Activated T-helper 1 cell treated with anti-CD3 and anti-CD28 coated beads, Interleukin-12 subunit alpha, Interleukin-12 subunit beta, Interleukin-2, Interleukin-4 antibody, amounts not matched to agents 30 ng/mL and 10 ng/mL and 1 ng/mL, durations not matched to agents 14 hours and 24 hours and 36 hours (primary cell): ENCODE measurements at places on chromosomes 7 and 10. TPM values are rescaled to one million over a fixed set of nuclear protein-coding genes. Genes with fewer than 3 reads are reported as not detected.

GRCh38 chr10:86635402-86635801 is 18.9 kb upstream of the OPN4 start:
- DNase-seq: no peak
- no peak overlapping the region for H3K27ac ChIP-seq
- H3K4me1 ChIP-seq: no peaks in the 10 kb centered on the region
- H3K4me3 ChIP-seq: no peak overlapping the region

DNA sequence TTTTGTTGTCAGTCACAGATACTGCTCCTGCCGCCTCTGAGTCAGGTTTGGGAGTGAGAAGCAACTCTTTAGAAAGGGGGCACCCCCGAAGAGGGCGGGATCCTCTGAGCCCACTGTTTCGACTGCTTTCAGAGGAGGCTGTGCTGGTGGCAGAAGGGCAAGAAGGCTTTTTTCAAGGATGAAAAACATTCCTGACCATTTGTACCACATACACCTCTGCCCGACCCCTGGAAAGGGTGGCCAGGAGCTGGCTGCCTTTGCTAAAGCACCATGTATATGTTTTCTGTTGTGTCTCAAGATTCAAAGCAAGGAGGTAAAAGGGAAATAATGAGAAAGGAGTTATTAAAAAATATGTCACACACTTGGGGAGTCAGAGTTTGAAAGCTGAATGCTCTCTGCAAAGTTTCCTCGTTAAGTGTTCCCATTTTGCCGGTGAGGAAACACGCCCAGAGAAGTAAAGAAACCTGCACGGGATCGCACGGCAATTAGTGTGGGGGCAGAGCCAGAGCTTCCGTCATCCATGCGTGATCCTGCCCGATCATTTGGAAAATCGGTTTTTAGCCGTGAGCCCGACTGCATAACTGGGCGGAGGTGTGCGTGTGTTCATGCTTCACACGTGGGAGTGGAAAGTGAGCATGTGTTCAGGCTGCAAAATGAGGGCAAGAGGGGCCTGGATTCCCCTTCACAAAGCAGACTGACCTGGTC is 163.2 kb downstream of the ADAM12 start:
- no peaks in the 10 kb centered on the region for H3K27me3 ChIP-seq
- H3K4me3 ChIP-seq: no peak overlapping the region
- H3K36me3 ChIP-seq: no peaks in the 10 kb centered on the region
- H3K4me1 ChIP-seq: no peaks in the 10 kb centered on the region
- H3K27ac ChIP-seq: no peak overlapping the region

DNA sequence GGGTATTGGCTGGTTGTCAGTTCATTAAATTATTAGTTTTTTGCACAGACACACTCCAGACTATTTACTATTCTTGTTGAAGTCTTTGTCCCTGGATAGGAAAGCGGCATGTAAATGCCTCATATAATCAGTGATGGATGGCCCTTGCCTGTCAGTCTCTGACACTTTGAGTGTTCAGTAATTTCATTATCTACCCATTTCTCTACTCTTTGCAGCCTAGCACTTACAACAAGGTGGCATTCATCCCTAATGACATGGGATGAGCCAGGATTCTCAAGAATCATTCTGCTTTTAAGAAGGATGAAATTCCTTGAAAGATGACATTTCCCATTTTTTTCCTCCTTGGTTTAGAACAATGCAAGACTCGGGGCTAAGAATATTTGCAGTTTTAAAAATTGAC is 155.7 kb downstream of the SORCS3 start:
- no peaks in the 10 kb centered on the region for H3K4me1 ChIP-seq
- H3K27ac ChIP-seq: no peak overlapping the region
- peaks cover 4% of the 10 kb centered on the region for H3K27me3 ChIP-seq
- H3K4me3 ChIP-seq: no peak overlapping the region

DNA sequence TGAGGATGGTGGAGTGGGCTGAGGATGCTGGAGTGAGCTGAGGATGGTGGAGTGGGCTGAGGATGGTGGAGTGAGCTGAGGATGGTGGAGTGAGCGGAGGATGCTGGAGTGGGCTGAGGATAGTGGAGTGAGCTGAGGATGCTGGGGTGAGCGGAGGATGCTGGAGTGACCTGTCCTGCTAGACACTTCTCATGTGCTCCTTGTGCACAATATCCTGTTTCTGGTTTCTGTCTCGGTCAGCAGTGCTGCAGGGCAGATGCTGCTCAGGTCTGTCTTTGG is 29.2 kb downstream of the ANXA8 start:
- no peak overlapping the region for H3K27ac ChIP-seq
- DNase-seq: no peak
- no peak overlapping the region for H3K4me3 ChIP-seq

DNA sequence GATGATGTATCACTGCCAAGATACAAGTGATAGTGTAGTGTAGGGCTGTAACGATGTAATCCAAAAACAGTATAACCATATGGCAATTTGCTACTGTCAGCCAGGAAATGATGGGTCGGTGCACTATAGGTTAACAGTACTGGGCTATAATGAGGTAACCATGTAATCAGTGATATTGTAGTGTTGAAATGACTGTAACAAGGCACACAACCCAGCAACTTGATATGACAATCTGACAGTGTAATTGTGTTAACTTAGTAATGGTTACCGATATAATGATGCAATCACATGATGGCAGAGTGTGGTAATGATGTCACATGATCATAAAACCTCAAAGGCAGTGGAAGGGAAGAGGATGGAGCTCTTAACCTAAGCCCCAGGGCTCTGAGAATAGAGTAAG is 73.8 kb upstream of the SLF2 start:
- peaks cover 24% of the 10 kb centered on the region for H3K27me3 ChIP-seq
- H3K27ac ChIP-seq: no peak overlapping the region
- H3K4me1 ChIP-seq: no peaks in the 10 kb centered on the region
- DNase-seq: no peak
- H3K4me3 ChIP-seq: no peak overlapping the region
- H3K36me3 ChIP-seq: no peaks in the 10 kb centered on the region

CFAP58 gene
- 0.08 and 0.24 TPM in 2 replicates for total RNA-seq

TAS2R3 gene
- 0.99 and 1.3 TPM in 2 replicates for total RNA-seq

TSC22D4 gene
- total RNA-seq: 126 and 134 TPM in 2 replicates

NSUN6 gene
- 12.2 and 12.8 TPM in 2 replicates for total RNA-seq

HEPACAM2 gene
- total RNA-seq: not detected in 2 replicates

PTN gene
- not detected in 2 replicates for total RNA-seq

STOX1 gene
- 0.32 and 1.1 TPM in 2 replicates for total RNA-seq
